ENCODE measurements at places on chromosomes 6 and 20.
A peak's percentile ranks its signal among the peaks of the same experiment; 100 is the strongest.

GRCh38 chr6:6808343-6808742, 219.8 kb downstream of the LY86 start:
- DNase-seq, result no peak

- no peak for DNase-seq
These were observed 340.7 kb downstream of the LMBRD1 start for GRCh38 chr6:69456086-69456485.

GRCh38 chr20:35437599-35437998, 429 bp downstream of the GDF5 start:
- DNase-seq, result no peak

DNA sequence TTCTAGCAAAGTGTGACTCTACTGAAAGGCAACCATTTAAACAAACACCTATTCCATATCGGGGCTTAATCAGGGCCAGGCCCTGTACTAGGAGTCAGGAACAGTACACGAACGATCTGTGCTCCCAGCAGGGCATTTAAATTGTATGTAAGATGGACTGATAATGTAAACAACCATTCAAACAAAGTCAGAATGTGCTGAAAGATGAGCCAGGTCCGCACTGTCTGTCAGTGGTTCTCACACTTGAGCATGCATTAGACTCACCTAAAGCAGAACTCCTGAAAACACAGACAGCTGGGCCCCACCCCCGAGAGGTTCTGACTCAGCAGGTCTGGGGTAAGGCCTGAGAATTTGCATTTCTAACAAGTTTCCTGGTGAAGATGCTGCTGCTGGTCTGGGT, 81.6 kb downstream of the PXDC1 start:
- no peak for DNase-seq

GRCh38 chr6:158257781-158258180, 54.5 kb upstream of the TULP4 start:
- no peak for DNase-seq

DNA sequence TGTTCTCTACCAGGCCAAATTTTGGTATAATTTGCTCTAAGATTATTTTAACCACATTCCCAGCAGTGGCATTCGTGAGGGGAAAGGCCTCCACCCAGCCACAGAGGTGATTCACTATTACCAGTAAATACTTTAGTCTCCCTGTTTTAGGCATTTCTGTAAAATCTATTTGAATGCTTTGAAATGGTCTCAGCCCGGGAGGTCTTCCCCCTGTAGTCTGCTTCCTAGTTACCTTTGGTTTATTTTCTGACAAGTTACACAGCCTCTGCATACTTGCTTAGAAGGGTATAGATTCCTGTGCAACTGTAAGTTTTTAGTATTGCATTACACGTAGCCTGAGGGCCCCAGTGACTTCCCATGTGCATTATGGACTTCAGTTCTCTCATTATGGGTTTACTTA, 248.7 kb downstream of the C6orf118 start:
- no peak for DNase-seq

GRCh38 chr6:16344756-16345155, 106.4 kb downstream of the GMPR start:
- no peak for DNase-seq

GRCh38 chr20:37378785-37379598, 33.1 kb downstream of the SRC start:
- DNase-seq, result no peak

DNA sequence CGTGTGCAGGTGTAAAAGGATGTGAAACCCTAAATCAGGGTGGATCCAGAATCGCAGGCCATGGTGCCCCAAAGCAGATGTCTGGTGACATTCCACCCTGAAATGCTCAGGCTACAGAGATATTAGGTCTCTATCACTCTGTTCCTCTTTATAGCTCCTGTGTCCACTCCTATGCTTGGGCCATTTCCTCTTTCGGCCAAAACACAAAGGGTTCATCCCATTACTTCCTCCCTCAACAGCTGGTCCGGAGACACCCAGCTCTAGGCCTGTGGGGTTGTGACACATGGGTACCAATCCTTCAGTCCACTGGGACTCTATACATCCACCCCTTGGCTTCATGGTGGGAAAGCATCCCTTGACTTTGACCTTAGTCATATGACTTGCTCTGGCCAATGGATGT, 1.7 kb upstream of the SIGLEC1 start:
- no peak for DNase-seq

DNA sequence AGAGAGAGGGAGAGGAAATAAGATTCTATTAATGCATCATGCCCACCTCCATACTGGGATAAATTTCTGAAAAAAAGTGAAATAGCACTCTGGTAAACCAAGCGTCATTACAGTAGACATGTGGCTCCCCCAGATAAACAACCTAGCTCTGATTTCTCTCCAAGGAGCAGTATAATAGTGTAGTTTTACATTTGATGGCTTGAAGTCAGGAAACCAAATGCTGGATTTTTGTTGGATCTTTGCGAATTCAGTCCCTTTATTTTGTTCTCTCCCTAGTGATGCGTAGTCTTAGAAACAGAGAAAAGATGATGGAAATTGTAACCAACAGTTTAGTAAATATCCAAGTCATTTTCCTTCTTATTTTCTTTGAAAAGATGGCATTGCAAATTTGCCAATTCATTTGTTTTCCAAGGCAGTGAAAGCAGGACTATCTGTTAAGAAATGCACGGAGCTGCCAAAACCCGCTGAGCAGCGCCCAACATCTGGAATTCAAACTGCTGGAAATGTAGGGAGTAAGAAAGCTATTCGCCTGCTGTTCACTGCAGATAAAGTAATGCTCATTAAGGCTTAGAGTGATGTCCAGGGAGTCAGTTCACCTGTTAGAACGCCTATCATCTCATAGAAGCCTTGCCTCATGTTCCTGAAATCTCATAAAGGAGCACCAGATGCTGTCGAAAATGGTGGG, 85.7 kb upstream of the DOK5 start:
- no peak for DNase-seq

DNA sequence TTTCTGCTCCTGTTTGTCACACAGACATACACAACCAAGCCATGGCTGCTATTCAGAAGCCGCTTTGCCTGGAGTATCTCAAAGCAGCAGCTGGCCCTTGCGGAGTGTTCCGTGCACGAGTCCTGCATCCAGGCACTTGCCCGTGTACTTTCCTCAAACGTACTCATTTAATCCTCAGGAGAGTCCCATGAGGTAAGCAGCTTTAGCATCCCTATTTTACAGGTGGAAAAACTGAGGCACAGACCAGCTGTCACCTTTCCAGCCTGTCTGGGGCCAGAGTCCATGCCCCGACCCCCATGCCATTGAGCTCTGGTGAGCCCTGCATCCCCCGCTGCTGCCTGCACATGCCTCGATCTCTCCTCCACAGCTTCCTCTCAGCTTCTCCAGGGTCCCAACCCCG, 130.0 kb downstream of the ERMARD start:
- DNase-seq, result no peak

DNA sequence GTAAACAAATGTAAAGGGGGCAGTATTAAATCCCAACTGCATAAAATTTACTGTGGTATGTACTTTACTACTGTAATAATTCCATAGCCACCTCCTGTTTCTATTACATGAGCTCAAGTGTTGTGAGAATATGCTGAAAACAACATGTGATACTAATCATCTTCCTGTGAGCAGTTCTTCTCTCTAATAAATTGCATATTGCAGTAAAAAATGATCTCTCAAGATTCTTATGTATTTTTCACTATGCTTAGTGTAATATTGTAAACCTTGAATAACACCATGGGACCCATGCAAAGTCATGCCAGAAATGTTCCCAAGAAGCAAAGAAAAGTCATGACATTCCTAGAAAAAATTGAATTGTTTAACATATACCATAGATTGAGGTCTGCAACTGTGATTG, 133.0 kb upstream of the ATXN1 start:
- no peak for DNase-seq

GRCh38 chr20:60584221-60584620, 626.0 kb downstream of the CDH26 start:
- DNase-seq, result no peak

DNA sequence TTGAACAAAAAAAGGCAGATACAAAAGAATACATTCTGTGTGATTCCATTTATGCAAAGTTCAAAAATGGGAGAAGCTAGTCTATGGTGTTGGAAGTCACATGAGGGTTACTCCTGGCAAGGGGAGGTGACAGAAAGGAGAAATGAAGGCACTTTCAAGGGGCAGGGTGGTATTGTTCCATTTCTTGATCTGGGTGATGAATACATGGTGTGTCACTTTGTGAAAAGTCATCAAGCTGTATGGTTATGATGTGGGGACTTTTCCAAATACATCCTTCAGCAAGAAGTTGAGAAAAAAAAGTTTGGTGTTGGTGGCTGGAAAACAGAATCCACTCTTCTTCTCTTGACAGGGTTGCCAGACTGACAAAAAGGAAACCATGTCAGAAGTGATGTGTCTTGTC, 60.6 kb upstream of the MDGA1 start:
- DNase-seq, result no peak

DNA sequence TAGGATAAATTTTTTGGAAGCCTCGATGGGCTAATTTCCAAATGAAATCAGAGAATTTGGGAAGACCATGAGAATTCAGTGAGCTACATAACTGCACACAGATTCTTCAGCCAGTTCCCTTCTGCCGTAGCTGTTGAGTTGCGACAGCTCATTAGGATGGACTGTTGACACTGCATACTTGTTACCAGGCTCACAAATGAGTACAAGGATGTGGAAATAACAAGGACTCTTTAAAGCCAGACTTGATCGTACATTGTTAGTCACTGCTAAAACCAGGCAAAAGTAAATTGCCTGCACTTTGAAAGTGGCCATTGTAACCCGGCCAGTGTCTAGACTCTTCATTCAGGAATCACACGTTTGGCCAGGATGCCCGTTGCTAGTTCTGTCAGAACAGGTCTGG, 37.0 kb downstream of the NDUFAF5 start:
- DNase-seq, result no peak

GRCh38 chr20:13105864-13106457, 97.2 kb downstream of the SPTLC3 start:
- peak; percentile 21 for DNase-seq

GRCh38 chr6:100300221-100300736, 164.4 kb downstream of the SIM1 start:
- DNase-seq, result no peak

DNA sequence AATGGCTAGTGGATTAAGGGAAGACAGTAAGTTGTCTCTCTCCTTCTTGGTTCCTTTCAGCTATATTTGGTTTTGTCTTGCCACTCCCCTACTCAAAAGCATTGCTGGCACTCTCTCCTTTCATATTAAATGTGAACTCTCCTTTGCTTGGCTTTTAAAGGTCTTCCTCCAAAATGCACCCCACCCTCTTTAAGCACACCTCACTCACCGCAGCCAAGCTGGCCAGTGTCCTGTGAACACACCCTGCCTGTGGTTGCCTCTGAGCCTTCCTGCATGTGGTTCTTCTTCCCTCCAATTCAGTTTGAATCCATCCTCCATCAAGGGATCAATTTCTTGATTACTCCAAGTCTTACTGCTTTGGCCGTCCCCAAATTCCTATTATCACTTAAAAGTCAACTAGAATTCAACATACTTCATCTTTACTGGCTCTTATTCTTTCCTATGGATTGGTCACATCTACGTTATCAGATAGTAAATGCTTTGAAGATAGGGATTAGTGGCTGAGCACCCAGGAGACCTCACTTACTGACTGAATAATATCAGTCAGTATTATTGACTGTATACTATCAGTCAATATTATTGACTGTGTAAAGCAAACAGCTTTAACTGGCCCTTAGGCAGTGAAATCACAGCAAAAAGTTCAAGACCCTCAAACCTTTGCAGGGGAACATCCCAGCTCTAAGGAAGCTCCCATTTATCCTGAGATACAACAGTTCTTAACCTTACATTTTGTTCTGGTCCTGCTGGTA, 41.6 kb upstream of the SPDEF start:
- DNase-seq, result no peak

GRCh38 chr20:9408422-9409300, 105.7 kb upstream of the LAMP5 start:
- no peak for DNase-seq

DNA sequence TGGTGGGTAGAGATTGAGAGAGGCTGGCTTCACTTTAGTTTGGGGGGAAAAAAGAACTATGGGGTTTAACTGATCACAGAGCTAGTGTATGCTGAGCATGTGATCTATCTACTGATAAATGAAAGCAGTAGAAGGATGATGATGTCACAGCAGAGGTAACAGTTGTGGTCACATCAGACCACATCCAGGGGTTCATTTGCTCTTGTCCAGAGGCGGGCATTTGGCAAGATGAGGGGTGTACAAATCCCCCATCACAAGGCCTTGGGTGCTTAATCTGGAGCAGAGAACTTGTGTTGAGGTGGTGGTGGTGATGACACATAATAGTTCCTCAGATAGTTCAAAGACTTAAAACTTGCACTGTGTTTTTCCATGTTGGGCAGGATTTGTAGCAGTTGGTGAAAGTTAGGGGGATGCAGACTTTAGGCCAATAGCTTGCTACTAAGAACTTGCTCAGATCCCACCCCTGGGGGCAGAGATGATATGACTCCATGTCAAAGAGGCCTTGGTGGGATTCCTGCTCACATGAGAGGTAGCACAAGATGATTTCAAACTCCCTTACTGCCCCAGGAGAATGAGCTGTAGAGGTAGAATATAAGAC, 63.4 kb downstream of the PRDM1 start:
- peak; percentile 23 for DNase-seq

DNA sequence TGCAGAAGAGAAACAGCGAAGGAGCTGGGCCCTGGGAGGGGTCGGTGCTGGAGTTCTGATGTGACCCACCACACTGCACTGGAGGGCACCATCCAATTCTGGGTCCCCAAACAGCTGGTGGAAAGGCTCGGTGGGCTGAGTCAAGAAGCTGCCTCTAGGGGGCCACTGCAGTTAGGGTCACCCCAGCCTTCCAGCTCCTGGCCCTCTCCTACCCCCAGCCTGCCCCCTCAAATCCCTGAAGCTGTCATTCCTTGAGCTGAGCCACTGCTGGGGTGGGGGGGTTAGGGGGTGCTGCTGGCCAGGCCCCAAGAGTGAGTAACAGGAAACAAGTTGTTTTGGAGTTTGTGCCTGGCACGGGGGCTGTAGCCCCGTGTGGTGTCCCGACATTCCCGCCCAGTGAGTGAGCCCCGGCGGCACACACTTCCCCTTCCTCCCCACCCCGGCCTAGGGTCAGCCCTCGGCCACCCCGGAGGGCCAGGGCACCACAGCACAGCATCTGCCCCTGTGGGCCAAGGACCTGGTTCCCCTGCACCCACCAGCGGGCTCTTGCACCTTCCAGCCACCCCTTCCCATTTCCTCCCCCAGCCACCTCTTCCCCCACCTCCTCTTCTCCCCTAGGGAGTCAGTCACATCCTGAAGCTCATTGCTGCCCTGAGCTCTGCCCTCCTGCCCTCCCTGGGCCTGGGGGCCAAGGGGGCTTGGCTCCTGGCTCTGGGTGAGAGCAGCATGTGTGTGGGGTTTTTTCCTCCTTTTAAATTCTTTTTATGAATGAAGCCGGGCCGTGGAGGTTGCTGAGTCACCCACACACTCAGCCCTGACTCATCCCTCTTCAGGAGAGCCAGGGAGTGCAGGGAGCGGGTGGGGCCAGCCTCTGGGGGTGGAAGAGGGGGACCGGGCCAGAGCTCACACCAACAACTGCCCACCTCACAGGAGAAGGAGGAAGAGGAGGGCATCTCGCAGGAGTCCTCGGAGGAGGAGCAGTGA, 4.6 kb downstream of the SMIM29 start:
- peak; percentile 77 for DNase-seq

Measured in CD4-positive, alpha-beta T cell treated with Interleukin-2 at 100 ng/mL for 4 hours (primary cell).